Transverse colon (tissue), 4 donors: ENCODE measurements at places on chromosomes 11 and 22. TPM values are rescaled to one million over a fixed set of nuclear protein-coding genes. Genes with fewer than 3 reads are reported as not detected.

- no peak for DNase-seq
These were observed 3.2 kb downstream of the NCF4 start for GRCh38 chr22:36863979-36864378.

DNA sequence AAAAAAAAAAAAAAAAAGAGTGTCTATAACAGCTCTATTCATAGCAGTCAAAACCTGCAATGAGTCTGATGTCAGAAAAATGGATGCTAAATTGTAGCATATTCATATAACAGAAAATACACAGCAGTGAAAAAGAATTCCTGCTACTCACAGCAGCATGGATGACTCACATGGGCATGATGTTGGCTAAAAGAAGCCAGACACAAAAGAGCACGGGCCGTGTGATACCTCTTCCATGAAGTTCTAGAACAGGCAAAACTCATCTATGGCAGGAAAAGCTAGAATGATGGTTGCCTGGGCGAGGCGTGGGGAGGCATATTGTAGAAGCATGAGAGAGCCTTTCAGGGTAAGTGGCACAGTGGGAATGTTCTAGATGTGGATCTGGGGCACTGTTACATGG, 18.9 kb downstream of the PLAAT3 start:
- no peak for DNase-seq

DNA sequence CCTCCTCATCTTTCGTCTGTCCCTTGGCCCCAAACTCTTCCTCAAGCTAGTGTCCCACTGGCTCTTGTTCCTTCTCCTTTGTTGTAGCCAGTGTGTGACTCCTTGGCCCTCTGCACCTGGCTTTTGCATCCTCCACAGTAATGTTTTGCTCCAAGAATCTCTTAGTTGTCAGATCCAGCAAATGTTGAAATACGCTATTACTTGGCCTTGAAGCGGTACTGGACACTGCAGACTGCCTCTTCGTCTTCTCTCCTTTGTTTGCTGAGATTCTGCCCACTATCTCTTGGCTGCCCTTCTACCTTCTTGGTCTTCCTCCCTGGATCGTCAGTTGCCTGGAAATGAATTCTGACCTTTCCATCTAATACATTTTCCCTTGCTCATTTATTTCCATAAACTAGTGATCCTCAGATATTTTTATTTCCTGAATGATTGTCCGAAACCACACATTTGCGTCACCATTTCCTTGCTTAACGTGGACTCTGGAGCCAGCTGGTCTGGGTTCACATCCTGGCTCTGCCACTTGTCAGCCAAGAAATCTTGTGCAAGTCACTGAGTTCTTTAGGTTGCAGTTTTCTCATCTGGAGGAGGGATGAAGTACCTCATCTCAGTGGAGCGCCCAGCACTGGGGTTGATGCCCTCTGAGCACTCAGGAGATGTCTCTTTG, 113.6 kb downstream of the LDLRAD3 start:
- peak; percentile 15 for DNase-seq

The EPS8L2 gene
- total RNA-seq: 1,130 TPM

DNA sequence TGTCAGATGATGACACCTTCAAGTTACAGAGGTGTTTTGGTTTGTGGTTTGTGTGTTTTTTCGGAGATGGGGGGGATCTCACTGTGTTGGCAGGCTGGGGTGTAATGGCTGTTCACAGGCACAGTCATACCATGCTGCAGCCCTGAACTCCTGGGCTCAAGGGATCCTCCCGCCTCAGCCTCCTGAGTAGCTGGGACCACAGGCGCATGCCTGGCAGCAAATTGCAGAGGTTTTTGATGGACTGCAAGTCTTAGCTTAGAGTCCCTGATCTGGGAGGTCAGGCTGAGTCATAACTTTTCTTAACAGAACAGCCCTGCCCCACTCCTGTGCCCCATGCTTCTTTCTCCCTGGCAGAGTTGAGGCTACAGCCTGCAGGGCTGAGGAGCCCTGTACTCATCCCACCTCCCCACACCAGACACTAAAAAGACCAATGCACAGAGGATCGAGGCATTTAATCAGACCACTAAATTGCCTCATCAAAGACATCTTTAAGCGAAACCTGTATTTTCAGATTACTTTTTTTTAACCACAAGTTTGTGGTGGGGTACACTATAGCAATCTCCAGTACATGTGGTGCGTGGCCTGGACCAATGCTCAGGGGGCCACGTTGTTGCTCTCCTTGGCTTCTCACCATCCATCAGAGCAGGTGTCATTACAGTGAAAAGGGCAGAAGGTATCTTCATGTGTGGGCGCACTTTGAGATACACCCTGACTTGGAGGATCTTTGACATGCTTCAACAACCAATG, 17.1 kb upstream of the ADORA2A start:
- DNase-seq: no peak

- no peak for DNase-seq
These were observed 7.4 kb upstream of the MB start for GRCh38 chr22:35624547-35624946.

The CDC42EP2 gene
- 10.4 TPM for total RNA-seq

DNA sequence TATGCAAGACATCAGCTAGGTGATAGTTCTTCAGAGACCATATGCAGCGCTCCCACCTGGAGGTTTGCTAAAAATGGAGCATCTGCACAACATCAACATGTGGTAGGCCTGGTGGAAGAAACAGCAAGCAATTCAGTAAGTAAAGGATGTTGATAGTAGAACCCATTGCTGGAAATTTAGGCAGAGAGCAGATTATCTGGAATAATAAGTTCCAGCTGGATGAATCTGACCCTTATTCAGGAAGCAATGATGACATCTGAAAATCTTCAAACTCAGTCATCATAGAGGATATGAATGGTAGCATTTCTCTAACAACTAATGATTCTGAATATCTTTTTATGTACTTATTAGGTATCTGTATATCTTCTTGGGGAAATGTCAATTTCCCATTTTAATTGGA, 225.2 kb upstream of the ANO3 start:
- no peak for DNase-seq

DNA sequence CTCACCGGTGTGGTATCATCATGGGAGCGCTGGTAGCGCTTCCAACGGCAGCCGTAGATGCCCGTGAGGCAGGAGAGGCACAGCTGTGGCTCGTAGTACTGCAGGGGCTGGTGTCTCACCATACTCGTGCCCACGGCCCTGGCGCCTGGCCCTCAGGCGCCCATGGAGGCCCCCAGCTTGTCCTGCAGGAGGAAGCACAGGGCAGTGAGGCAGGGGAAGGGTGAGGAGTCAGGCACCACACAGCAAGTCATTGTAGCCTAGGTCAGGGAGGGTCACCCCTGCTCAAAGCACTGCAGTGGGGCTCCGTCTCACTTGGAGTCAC, 44.6 kb upstream of the KLHL35 start:
- no peak for DNase-seq

The KCNJ5 gene
- 17.1 TPM for total RNA-seq

The POU2AF2 gene
- 1.9 TPM for total RNA-seq

GRCh38 chr11:88115828-88116755, 59.2 kb downstream of the RAB38 start:
- DNase-seq: no peak

The FHIP1B gene
- total RNA-seq: 251 TPM

GRCh38 chr22:46055911-46056545, 79.1 kb upstream of the WNT7B start:
- DNase-seq: peak; percentile 14

DNA sequence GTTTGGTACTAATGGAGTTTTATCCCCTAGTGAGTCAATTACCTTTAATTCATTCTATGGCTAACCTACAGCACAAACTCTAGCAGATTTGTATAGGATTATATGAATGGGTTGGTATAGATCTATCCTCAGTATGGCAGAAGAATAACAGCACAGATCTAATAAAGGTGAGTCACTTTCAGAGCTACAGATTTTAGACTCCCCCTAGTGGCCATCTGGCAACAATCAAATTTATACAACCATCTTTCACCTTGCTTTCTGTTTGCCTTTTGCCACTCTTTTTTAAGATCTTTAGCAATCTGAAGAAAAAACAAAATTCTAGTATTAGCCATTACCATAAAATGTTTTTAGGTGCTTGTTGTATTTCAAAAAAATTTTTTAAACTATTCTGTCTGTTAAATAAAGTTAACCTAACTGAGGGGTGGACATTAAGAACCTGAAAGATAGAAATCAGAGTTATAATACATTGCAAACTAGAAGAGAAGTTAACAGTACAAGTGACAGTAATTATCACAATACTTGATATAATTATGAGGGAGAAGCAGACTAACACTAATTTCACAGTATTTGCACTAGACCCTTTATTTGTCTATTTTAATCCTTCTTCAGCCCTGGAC, 25.8 kb downstream of the DDIAS start:
- no peak for DNase-seq

GRCh38 chr22:33726294-33726734, 194.0 kb downstream of the LARGE1 start:
- DNase-seq: no peak

The TRIM48 gene
- not detected for total RNA-seq

- no peak for DNase-seq
These were observed 60.4 kb downstream of the BMAL1 start for GRCh38 chr11:13338019-13338426.

The CBLIF gene
- total RNA-seq: not detected

- peak; percentile 70 for DNase-seq
These were observed 14.1 kb downstream of the ANKK1 start for GRCh38 chr11:113401718-113402117.

The ANGPTL5 gene
- total RNA-seq: not detected

DNA sequence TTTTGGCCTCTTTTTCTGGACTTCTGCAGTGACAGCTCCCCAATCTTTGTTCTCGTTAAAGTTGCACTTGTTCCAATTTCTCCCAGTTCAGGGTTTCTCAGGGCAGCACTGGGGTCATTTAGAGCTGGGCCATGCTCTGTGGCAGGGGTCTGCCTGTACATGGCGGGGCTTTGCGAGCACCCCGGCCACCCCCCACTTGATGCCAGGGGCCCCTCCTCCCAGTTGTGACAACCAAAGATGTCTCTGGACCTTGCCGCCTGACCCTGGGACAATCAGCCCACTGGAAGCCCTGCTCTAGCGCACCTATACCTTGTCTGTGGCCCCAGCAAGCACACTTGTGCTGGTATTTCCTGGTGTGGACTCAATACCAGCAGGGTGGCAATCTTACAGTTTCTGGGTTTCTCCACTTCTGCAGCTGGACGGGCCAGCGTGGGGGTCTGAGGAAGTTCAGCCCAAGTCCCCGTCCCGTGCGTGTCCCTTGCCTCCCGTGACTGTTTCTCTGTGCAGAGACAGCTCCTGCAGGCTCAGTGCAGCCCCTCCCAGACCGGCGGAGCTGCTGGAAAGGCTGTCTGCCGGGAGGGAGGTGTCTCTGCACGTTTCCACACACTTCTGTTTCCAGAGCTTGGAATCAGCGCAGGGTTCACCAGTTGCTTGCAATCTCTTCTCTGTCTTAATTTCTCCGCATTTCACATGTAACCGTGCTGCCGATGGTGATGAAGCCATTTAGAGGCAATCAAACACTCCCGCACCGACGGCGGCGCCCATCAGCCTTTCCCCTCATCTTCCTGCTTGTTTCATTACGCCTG, 1328.9 kb downstream of the BRD1 start:
- DNase-seq: no peak

The TESMIN gene
- 1.00 TPM for total RNA-seq

The CCDC83 gene
- total RNA-seq: not detected

DNA sequence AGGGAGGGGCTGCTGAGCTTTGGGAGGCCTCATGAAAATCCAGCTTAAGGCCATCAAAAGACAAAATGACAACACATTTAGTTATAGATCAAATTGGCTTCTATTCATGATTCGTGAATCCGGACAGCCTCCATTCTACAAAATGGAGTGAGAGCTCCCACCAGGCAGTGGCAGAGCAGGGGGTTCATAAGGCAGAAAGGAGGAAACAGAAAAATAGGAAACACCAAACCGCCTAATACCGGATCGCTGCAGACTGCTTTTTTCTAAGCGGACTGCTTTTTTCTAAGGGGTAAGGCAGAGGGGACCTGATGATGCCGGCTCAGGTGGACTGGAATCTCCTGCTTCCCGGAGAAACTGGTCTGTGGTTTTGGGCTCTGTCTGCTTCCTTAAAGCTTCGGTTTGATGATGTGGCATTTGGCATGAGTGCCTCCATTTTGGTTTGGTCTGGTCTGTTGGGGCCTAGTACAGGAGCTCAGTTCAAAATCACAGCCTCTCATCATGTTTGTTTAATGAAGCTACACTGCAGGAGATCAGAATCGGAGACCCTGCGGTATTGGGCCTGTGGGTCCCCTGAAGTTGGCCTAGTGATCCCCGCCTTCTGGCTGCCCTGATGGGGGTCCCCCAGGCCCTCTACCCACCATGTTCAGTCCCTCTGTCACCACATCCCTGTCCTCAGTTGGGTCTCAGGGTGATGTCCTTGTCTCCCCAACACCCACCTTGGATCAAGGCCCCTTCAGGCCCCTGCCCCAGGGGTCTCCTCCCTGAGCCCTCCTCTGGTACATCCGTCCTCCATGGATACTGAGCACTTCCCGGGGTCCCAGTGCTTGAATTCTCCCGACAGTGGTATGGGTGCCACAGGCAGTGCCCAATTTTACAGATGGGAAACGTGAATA, 1.2 kb downstream of the ALDH3B1 start:
- DNase-seq: no peak

The DCDC1 gene
- not detected for total RNA-seq

The RBMXL2 gene
- total RNA-seq: not detected

DNA sequence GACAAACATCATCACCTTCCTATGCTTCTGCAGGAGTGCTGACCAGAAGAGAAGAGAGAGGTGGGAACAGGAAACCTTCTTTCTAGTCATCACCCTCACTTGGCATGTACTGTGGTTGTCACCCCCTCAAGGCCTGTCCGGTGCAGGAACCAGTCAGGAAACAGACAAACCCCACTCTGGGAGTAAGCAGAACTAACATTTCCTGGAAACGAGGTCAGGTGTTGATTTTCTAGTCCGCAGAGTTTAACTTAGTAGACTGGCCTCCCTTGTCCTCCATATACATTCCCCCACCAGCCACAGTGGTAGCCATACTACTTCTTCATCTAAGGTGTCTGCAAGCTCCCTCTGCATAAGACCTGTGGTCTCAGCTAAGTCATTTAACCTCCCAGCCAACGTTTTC, 80.7 kb upstream of the NCAM1 start:
- no peak for DNase-seq

DNA sequence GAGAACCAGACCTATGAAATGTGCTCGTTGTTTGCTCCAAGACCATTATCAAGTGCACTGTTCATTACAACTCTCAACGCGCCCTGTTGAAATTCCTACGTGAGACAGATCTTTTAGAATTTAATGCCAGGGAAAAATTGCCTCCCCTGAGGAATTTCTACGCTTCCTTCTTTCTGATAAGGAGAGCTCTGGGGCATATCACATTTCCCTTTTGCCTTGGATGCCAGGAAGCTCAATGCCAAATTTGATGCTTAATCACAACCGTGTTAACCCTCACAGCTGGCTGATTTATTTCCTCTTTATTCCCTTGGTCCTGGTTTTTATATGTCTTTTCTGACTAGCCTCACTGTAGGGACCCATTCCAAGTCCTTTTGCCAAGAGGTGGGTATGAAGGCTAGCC, 109.4 kb downstream of the MICAL2 start:
- no peak for DNase-seq

The ASPHD2 gene
- 2.1 TPM for total RNA-seq

DNA sequence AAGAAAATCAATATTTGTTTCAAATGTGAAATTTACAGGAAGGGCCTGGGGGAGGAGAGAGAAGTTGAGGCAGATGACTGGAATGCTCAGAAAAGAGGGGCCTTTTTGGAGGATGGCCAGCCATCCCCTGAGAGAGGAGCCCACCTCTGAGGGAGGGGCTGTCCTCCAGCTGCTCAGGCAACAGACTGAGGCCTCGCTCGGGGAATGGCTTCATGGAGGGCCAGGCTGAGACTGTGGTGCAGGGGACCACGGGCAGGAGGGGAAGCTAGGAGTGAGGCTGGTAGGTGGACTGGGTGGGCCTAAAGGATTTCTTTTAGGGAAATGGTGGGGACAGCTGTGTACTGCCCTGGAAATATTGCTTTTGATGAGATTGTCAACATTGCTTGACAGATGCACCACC, 73.5 kb upstream of the CADM1 start:
- DNase-seq: no peak

The APOL5 gene
- not detected for total RNA-seq
